ENCODE measurements at places on chromosomes 2 and 18.

GRCh38 chr2:206981739-206982340, 42.5 kb downstream of the CPO start:
- DNase-seq: peak; percentile 85

GRCh38 chr2:192122141-192122540, 72.6 kb downstream of the TMEFF2 start:
- no peak for DNase-seq

- peak; percentile 2 for DNase-seq
Measured at GRCh38 chr18:24915547-24915946, 436.4 kb downstream of the ZNF521 start.

DNA sequence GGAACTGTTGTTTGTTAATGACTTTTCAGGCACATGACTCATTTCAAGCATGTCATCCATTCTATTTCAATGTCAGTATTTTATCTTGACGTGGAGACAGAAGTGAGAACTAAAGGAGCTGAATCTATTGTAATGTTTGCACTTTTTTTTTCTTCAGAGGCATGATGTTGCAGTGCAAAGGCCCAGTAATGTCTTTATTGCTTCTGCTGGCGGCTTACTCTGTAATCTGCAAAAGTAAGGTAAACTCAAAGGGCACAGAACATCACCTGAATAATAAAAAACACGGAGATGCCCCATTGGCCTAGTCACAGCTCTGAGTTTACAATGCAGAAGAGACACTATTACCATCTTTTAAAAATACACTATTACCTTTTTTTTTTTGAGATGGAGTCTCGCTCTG, 2.4 kb upstream of the CNNM3 start:
- DNase-seq: no peak
